Renal cortex interstitium (tissue), 15 donors: ENCODE measurements at places on chromosomes 2 and 18. TPM values are rescaled to one million over a fixed set of nuclear protein-coding genes. Genes with fewer than 3 reads are reported as not detected.

IER3IP1 gene
- 38.6 TPM for polyA plus RNA-seq

FAM98A gene
- polyA plus RNA-seq, result 53.0 TPM

POTEI gene
- 0.19 TPM for polyA plus RNA-seq

ALPG gene
- not detected for polyA plus RNA-seq

BCS1L gene
- 49.1 TPM for polyA plus RNA-seq

TMEM178A gene
- 97.5 TPM for polyA plus RNA-seq

NT5C1B gene
- 1.0 TPM for polyA plus RNA-seq

PSD4 gene
- 11.1 TPM for polyA plus RNA-seq

DNA sequence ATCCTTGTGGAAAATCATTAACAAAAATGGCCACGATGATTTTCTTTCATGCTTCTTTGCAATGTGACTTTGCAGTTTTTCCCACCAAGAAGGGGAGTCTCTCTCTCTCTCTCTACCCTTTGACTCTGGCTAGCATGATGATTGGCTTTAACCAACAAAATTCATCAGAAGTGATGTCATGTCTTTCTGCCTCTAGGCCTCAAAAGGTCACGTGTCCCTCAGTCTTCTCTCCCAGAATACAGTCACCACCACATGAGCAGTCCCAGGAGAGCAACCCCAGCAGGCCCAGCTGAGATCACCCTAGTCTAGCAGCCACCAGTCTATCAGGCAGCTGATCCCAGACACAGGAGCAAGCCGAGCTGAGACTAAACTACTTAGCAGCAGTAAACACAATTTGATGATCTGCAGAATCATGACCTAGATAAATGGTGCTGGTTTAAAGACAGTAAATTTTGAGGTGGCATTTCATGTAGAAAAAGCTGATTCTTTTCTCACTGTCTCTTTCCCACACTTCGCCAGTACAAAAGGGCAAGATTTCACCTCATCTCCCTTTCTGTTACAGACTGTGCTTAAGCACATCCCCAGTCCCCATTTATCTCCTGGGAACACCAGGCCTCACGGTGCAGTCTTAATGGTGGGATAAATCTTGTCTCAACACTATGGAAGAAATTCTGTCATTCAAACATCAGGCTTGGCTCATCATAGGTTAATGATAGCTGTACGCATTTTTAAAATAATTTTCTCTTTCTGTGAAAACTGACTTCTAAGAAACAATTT, 132.7 kb downstream of the SCG2 start:
- no peak for DNase-seq

DNA sequence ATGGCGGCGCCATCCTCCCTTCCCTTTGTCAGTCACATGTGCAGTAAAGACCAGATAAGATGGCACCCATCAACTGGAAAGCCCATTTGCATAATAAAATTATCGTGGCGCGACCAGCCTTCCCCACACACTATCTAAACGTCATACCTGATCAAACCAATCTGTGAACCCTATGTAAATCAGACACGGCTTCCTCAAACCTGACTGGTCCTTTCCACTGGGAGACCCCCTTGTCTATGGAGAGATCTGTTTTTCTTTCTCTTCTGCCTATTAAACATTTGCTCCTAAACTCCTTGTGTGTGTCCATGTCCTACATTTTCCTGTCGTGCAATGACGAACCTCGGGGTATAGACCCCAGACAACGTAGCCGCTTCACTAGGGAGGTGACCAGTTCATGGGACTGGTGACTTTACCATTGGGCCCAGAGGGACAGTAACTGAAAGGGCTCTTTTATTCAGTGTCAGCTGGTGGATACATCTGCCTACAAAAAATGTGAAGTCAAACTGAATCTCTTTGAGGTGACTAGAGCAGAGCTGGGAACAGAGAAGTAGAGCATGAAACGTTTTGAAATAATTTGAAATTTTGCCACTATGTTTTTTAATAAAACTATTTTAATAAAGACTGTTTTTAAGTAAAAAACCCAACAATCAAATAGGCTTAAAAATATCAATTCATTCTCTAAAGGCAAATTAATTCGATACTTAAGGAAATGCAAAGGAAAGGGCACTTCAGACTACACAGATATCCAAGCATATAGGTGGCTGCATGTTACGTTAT, 87.5 kb downstream of the SOCS6 start:
- no peak for DNase-seq

DNA sequence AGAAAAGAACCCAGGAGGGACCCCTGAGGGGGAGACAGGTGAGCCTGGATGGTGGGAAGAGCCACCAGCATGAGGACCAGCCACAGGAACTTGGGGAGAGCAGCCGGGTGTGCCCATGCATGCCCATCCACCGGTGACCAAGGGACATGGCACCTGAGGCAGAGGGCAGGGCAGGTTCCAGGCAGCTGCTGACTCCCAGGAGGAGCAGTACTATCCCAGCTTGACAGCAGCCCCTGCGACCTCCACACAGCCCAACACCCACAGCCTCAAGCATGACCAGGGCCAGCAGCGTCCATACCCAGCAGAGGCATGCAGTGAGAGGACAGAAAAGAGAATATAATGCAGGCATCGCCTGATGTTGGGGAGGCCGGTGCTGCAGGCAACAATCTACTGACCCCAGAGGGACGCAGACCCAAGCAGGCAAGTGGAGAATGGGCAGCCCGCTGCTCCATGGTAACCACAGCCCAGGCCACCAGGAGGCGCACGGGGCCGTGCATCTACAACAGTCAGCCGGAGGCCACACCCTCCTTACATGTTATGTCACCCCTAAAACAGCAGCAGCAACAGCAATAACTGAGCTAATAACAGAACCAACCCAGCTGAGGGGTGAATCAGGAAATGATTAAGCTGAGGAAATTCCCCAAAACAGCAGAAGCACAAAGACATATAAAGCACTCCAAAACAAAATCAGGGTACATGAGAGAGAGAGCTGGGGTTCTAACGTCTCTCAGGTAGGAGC, 44.1 kb downstream of the ANKMY1 start:
- peak; percentile 40 for DNase-seq

- no peak for DNase-seq
Observed at GRCh38 chr2:212408524-212408923, 130.1 kb downstream of the ERBB4 start.

DNA sequence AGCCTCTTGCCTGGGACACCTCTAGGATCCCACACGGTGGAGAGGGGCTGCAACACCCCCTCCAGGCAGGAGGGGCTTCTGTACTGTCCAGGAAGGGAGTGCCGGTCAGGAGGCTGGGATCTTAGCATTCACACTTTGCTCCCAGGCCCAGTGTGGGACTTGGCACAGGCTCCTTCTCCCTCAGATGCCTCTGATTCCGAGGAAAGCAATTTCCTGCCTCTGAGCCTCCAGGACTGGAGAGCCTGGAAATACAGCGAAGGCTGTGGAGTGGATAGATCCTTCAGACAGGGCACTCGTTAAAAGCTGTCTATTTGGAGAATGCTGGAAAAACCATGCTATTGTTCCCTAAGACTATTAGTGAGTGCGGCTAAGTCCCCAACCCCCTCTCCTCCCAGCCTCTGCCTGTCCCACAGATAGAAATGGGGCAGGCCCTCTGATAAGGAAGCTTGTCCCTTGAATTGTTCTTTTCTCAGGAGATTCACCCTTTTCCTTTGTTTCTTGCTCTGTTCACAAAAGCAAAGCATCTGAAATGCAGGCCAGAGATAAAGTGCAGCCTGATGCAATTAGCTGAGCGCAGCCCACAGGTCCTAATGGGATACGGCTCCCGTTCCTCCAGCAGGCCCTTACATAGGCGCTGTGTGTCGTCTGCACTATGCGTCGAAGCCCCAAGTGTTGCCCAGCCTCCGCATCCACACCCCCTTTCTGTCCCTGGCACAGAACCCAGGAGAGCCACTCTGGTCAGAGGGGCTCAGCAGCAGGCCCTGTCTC, 252.2 kb downstream of the KLHL29 start:
- DNase-seq, result no peak

DNA sequence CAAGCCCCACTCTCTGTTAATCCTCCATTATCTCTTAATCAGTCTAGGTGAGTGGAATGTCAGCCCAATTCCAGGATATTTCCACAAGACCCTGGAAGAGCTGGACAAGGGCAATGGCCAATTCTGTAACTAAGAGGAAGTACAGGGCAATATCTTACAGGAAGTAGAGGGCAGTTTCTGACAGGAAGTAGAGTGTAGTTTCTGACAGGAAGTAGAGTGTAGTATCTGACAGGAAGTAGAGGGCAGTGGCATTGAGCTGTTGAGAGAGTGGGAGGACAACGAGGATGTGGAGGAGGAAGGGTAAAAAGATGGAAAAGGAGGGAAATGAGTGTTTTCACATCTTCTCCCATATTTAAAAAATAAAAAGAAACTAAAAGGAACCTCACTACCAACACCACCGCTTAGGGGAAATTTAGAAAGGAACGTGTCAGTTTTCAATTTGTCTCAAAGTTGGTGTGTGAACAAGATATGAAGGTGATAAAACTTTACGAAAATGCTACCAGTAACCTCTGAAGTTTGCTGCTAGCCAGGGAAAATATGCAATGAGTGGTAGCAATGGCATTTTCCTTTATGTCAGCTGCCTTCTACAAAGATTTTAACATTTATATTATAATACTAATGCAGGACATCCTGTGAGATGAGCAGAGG, 430.9 kb upstream of the HNRNPA3 start:
- no peak for DNase-seq

- DNase-seq, result no peak
Observed at GRCh38 chr2:70887550-70888246, 48.0 kb upstream of the ATP6V1B1 start.

DNA sequence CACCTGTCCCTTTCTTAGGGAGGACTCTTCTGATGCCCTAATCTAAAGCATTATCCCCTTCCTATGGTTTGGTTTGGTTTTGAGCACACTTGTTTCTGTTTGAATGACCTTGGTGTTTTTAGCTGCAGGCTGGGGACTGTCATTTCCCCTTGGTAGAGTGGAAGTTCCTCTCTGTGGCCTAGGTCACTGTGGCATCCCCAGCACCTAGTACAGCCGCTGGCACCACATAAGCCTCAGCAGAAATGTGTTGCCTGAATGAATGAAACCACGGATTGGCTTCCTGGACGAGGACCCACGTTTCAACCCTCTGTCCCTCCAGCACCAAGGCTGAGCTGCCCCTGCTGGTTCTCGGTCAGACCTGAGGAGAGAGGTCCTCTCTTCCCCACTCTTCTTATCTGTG, 159.9 kb downstream of the CTIF start:
- no peak for DNase-seq

- no peak for DNase-seq
Observed at GRCh38 chr2:3664925-3665324, 6.9 kb downstream of the ALLC start.

DNA sequence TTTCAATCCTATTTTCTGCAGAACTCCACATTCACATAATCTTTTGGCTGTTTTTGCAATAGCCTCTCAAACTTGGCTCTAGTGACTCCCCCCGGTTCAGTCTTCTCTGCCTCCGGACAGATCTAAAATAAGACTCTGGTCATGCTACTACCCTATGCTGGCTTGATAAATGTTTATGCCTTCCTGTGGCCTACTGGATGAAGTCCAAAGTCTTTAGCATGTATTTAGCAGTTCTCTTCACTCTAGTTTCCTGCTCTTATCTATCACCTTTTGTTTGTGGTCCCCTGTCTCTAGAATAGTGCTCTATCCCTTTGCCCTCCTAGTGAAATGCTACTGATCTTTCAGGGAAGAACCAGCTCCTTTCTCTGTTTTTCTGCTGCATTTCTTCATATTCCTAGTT, 14.4 kb downstream of the ADCYAP1 start:
- DNase-seq, result no peak

DNA sequence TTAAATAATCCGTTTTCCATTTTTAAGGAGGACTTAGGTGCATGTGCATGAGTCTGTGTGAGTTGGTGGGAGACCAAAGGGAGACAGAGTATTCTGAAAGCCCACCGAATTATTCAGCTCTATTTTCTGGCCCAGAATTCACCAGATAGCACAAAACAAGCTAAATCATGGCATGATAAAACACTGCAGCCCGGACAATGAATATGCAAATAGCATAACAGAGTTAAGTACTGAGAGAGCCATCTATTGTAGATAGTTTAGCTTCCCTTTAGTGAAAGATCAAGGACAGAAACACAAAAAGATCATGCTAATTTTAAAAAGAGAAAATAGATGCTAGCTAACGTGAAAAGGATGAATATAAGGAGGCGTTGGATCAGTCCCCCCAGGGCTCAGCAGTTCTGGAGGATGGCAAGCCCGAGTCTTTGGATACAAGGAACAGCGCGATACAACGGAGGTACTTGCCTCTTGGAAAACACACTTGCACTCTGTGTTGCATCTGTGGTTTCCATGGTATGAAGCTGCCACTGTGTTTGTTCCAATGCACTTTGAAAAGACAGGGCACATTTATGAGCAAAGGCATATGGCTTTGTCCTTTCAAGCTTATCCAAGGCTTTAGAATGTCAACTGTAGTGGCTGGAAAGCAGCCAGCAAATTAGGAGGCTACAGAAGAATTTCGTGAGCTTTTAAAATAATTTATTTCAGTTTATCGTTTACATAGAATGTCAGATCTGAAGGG, 119.9 kb downstream of the LYPD1 start:
- DNase-seq, result no peak

DNA sequence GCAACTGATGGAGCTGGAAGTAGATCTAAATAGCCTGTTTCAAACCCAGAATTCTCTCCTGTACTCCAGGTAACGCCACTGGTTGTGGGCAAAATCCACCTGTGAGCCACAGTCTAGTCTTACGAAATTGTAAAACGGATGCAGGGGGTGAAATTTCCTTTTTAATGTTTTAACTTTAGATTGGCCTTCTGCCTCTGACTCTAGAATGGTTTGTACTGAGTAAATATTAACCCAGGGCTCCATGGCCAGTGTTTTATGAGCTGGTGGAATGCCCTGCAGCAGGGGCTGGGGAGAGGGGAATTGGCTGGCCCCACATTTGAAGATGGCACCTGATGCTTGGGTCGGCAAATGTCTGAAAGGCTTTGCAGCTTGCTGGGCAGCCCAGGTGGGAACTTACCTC, 156.6 kb downstream of the MYCN start:
- no peak for DNase-seq

GRCh38 chr2:19812166-19812565, 89.6 kb downstream of the TTC32 start:
- DNase-seq, result no peak

- peak; percentile 82 for DNase-seq
Observed at GRCh38 chr2:44479127-44479887, 117.6 kb downstream of the CAMKMT start.

GRCh38 chr2:60100034-60100433, 453.4 kb downstream of the BCL11A start:
- DNase-seq, result no peak

DNA sequence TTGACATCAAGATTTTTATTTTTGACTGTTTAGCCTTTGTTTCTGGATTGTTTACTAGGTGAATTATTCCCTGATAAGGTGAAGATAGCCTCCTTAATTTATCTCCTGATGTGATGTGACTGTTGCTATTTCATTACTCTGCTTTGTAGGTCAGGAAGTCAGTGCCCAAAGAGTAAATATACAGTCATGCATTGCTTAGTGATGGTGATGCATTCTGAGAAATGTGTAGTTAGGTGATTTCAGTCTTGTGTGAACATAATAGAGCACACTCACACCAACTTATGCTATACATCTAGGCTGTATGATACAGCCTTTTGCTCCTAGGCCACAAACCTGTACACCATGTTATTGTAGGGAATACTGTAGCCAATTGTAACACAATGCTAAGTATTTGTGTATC, 102.4 kb upstream of the THUMPD2 start:
- no peak for DNase-seq

- DNase-seq, result no peak
Observed at GRCh38 chr2:44360749-44361329, 455 bp downstream of the PREPL start.
